ENCODE measurements at places on chromosomes 7 and 10.

DNA sequence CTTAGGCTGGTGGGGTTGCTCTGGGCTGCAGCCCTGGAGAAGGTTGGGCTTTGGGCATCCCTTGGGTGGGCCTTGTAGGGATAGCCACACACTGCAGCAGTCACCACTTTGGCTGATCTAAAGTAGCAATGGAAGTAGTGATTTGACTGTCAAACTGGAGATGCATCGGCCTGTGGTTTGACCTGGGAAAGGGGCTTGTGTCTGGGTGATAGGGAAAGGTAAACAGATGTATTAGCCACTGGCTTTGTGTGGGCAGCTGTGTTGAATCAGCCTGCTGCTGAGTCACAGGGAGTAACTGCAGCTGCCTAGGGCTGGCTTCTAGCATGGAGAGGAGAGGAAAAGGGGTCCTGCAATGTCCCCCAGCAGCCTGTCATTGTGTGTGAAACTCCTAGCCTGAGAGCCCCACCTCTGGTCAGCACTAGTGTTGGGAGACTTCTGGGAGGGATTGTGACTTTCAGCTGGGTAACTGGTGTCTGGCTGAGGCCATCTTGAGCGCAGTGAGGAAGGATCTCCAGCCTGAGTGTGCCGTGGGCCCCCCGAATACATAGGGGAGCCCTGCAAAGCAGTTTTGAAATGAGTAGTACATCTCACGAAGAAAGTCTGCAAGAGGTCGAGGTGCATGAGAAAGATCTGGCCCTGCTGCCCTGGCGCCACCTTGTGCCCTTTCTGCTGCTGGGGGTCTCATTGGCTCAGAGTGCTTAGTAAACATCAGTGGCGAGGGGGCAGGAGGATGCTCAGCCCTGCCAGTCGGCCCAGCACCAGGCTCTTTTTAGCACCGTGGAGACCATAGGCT, 117.3 kb downstream of the FANK1 start:
- DNase-seq = no peak

DNA sequence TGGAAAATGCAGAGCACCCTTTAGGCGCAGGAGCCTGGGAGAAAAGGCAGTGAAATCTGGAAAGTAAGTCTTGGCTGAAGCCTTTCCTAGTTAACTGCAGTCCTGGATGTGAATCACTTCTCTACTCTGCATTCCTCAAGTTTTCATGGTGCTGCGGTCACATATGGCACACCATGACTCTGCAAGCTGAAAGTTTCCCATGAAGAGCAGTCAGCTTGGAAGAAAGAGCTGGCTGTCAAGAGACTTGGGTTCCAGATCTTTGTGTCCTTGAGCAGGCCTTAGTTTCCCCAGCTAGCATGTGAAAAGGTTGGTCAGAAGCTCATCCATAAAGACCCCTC, 548.3 kb downstream of the SORCS3 start:
- DNase-seq = no peak

DNA sequence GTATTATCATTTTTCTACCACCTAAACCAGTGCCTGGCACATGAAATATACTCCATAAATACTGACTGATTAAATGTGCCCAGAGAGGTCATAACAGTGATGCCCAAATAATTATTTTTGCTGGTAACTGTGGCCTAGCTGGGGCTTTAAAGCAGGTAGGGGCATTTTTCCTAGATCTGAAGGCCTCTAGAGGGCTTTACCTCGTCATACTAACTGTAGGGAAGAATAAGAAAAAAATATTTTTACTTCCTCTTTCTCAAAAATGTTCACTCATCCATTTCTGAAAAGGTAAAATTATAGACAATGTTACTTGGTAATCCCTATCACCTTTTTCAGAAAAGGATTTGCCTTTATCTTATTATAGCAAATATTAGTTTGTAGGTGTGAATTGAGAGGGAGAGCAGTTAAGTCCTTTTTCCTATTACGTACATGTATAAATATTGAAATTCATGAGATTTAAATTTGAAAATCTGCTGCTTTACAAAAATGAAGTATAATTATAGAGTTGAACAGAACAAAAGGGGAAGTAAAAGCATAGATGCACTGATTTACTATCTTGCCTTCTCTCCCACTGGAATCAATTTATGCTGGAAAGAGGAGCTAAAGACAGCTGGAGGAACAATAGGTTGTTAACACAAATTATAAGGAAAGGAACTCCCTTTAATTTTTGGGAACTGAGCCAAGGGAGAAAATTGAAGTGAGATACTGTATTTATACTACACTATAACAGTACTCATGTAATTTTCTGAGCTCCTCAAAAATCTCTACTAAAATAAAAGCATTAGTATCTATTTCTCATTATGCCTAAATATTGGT, 71.5 kb upstream of the NOBOX start:
- DNase-seq = no peak

DNA sequence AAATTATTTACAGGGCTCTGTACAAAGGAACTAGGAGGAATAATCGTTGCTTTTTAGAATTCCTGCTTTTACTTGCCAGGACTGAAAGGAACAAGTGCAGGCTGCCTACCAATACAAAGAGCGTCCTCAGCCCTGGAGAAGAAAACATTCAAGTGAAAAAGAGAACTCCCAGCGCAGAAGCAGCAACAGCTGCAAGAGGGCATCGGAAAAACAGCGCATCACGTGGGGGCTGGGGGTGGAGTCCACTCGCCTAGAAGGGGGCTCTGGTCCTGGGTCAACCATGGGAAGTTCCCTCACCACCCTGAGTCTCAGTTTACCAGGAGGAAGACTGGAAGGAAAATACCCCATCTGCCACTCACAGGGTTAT, 385 bp upstream of the C10orf90 start:
- DNase-seq = no peak

- peak; percentile 75 for DNase-seq
Observed at GRCh38 chr7:50449881-50450589, at the start of gene FIGNL1. Gene FIGNL1, minus strand, starts transcription at chr7:50450350. Its CDS starts 3,063 bp downstream, at chr7:50447287.

GRCh38 chr7:122764902-122765301, 62.2 kb upstream of the RNF148 start:
- no peak for DNase-seq
